Renal cortical epithelial cell (primary cell): ENCODE measurements at places on chromosomes 11 and 22. TPM values are rescaled to one million over a fixed set of nuclear protein-coding genes. Genes with fewer than 3 reads are reported as not detected.

Gene SHISAL1
- total RNA-seq = 0.05 TPM in 1 of 2 replicates, not detected in the other

Gene PI4KA
- 13.4 and 58.2 TPM in 2 replicates for total RNA-seq

GRCh38 chr22:35950262-35950661 lies 78.4 kb downstream of the RBFOX2 start:
- no peak for DNase-seq

DNA sequence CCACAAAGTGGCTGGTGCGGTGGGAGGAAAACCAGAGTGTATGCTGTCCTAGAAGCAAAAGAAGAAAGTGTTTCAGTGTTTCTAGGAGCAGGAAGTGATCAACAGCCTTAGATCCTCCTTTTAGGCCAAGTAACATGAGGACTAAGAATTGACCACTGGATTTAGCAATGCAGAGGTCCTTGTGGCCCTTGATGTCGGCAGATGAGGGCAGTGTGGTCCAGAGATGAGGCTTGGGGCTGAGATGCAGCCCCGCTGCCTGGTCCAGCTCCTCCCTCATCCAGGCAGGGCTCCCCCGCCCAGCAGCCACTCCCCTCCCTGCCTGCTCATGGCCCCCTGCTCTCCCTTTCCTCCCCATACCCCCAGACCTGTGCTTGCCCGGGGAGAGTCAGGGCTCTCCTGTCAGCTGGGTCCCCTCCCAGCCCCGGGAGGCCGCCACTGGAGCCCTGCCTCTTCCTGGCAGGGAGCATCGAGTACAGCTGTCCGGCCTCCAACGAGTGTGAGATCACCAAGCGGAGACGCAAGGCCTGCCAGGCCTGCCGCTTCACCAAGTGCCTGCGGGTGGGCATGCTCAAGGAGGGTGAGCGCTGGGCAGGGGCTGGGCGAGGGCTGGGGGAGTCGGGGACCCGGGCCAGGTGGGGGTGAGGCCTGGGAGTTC lies 3.7 kb downstream of the TRMT112 start:
- DNase-seq = no peak

- DNase-seq = peak; percentile 71
Observed at GRCh38 chr11:108697872-108698473, 33.1 kb downstream of the DDX10 start.

- no peak for DNase-seq
Observed at GRCh38 chr11:492427-493226, 14.4 kb downstream of the RNH1 start.
